ENCODE measurements at places on chromosomes 7 and 10. TPM values are rescaled to one million over a fixed set of nuclear protein-coding genes. Genes with fewer than 3 reads are reported as not detected.

Gene NUTM2E
- 1.3 TPM for total RNA-seq

Gene ZNF786
- 12.1 TPM for total RNA-seq

Gene UBTD1
- 44.4 TPM for total RNA-seq

Gene MYL10
- total RNA-seq = not detected

Gene SH2D4B
- total RNA-seq = not detected

Gene PKD2L1
- not detected for total RNA-seq

DNA sequence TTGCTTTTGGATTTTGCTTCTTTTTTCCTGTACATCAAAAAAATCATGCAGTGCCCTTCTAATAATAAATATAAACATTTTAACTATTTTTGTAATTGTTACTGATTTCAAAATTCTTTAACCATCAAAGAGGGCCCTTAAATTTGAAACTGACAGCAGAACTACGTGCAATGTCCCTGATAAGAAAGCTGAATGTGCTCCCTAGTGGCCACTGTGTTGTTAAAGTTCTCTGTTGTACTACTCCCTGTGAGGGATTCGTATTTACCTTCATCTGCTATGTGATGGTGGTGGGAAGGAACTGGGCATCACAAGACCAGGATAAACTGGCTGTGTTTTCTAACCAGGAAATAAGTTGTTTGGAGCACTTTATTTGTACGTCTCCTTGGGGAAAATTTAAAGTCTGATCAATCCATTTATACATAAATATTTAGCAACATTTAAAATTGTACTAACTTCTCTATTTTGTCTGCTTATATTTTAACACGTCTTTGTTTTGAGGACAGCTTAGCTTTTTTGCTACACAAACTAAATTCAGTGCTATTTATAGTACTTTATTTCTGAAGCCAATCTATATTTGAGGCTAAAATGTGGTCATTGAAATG is 322.4 kb downstream of the HGF start:
- peak; percentile 18 for DNase-seq

DNA sequence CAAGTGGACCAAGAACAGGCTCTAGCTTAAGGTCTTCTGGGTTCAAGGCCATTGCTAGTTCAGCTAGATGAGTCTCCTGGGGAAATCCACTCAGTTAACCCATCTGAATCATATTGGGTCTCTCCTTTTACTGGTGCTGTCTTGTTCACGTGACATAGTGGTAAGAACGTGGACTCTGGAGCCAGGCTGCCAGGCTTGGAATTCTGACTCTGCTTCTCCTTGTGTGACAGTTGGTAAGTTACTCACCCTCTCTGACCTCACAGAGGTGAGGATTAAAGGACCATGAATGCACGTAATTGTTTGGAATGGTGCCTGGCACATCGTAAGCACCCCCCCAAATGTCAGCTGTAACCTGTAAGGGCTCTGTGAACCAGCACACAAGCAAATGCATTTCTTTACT is 9.7 kb upstream of the CALU start:
- no peak for DNase-seq

- no peak for DNase-seq
Measured at GRCh38 chr7:66790196-66790595, 49.7 kb downstream of the RABGEF1 start.

- no peak for DNase-seq
Measured at GRCh38 chr7:116786791-116787443, 75.5 kb upstream of the CAPZA2 start.

- DNase-seq = peak; percentile 26
Measured at GRCh38 chr10:6669269-6669859, 89.3 kb upstream of the PRKCQ start.

DNA sequence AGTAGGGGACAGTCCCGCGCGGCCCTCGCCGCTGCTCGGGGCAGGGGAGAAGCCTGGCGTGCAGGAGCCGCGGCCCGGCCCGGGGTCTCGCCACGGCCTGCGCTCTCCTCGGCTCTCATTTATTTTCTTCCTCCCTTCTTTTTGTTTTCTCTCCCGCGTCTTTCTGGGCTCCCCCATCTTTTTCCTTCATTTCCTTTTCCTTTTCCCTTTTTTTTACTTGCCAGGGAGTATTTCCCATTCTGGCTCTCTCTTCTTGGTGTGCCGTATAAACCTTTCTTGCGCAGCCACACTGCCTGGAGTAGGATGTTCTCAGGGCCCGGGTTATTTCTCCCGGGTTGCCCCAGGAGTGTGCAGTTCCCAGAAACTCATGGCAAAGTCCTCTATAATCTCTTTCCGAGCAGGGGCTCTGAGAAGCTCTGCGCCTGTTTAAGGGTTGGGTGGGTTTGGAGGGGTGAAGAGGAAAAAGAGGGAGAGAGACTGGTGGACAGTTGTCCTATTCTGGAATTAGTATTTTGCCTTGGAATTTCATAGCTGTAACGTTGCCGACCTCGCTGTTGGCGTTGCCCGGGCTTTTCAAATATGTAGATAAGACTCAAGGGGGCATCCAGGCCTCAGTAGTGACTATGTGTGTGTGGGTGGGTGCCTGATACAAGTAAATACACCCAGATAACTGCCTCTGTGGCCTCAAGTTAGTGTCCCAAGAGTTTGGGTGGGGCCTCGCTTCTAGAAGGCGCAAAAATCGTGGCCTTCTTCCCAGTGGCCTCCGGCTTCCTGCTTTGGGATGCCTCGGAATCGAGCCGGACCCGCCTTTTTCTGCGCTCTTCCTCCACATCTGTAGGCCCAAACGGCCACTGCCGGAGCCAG is 4.3 kb upstream of the ZNF503 start:
- no peak for DNase-seq

DNA sequence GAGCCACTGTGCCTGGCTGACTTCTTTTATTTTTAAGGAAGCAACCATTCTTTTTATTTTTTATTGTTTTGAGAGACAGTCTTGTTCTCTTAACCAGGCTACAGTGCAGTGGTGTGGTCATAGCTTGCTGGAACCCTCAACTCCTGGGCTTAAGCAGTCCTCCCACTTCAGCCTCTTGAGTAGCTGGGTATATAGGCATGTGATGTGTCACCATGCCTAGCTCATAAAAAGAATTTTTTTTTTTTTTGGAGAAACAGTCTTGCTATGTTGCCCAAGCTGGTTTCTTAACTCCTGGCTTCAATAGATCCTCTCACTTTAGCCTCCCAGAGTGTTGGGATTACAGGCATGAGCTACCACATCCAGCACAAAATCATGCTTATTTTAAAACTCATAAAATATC is 5.8 kb downstream of the MCU start:
- no peak for DNase-seq

DNA sequence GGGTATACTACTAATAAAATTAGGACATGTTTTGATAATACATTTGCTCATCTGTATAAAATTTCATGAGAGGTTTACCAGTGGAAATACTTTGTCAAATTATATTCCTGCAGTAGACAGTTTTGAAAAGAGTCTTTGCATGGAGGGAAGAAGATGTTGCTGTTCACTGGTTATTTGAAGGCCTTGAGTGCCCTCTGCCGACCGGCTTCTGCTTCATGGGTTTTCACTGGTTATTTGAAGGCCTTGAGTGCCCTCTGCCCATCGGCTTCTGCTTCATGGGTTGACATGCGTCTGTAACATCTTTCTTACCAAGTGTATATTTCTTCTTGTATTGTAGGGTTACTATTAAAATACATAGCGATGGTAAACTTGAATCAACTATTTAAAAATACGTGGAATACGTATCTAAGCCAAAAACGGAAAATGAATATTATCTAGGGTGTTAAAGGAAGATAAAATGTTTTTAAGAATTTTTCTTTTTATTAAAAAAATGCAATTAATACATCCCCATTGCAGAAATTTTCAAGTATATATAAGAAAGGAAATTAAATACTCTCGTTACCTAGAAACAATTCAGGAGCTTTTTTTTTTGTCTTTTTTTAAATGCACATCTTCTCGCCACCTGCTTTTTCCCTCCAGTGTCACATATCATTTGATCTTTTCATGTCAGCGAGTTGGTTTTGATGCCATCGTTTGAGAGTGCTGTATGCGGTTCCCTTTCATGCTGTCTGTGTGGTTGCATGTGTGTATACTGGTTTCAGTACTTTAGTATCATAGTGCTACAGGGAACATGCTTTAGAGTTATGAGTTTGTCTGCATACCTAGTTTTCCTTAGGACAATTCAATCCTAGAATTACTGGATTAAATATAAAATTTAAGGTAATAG is 73.4 kb downstream of the SHH start:
- peak; percentile 48 for DNase-seq
